ENCODE measurements at places on chromosomes 12 and 14.

DNA sequence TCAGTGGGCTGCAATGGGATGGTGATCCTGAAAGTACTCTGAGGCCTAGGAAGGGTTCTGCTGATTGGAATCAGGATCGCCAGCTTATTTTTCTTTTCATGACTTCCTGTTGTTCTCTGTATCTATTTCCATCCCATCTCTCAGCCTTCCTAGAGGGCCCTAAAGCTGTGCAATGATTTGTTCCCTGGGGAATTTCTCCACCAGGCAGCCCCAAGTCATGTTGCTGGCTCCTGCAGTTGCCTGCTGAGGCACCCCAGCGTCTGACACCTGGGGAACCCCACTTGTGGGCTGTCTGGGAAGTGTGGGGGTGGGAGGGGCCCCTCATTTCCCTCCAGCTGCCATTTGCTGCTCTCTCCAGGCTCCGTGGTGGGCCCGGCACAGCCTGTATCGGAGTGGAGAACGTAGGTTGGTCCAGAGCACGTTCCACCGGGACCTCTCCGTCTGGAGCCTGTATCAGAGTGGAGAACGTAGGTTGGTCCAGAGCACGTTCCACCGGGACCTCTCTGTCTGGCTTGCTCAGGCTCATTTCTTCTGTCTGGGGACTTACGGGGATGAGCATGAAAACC lies 138.3 kb downstream of the TSPAN9 start:
- DNase-seq, result no peak

GRCh38 chr12:54692353-54692752 lies 44.2 kb upstream of the DCD start:
- peak; percentile 79 for DNase-seq

DNA sequence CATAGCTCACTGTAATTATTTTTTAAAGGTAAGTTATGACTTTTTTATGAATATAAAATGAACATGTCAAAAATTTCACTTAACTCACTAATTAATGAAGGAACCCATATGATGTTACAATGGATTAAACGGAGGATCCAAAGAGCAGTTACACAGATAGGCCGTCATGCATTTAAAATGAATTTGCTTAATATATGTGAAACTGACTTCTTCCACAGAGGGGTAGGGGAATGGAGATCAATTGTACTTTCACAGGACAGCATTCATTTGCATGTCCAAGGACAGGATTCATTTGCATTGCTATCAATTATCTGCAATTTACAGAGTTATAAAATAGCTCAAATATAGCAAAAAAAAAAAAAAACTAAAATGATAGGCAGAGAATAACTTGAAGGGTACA lies 6.6 kb upstream of the CRY1 start:
- DNase-seq, result no peak

DNA sequence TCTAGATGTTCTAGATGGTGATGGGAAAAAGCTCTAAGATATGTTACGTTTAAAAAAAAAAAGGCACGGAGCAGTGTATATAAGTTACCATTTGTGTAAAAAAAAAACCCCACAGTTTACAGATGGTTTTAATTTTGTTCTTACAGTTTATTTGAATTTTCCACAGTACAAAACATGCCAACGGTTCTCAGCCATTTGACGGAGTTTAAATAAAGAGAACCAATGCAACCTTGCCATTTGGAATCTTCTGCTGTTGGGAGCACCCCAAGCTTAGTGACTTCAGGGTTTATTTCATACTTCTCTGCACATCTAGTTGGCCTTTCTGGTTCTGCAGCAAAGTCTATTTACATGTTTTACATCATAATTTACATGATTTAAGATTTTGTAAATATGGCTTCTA lies 7.7 kb upstream of the HPD start:
- no peak for DNase-seq

GRCh38 chr12:76307083-76307482 lies 41.1 kb downstream of the BBS10 start:
- DNase-seq, result peak; percentile 4

GRCh38 chr12:15546102-15546701 lies 223.9 kb downstream of the PTPRO start:
- peak; percentile 75 for DNase-seq

- no peak for DNase-seq
Measured at GRCh38 chr14:67357186-67357968, 2.2 kb downstream of the ATP6V1D start.

DNA sequence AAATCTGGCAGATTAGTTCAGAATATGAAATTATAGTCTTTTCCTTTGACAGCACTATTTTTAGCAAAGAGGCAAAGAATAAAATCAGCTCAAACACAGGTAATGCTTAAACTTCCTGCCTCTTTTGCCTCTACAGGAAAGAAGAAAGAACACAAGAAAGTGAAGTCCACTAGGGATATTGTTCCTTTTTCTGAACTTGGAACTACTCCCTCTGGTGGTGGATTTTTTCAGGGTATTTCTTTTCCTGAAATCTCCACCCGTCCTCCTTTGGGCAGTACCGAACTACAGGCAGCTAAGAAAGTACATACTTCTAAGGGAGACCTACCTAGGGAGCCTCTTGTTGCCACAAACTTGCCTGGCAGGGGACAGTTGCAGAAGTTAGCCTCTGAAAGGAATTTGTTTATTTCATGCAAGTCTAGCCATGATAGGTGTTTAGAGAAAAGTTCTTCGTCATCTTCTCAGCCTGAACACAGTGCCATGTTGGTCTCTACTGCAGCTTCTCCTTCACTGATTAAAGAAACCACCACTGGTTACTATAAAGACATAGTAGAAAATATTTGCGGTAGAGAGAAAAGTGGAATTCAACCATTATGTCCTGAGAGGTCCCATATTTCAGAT lies 17.4 kb downstream of the TMPO start:
- peak; percentile 61 for DNase-seq

DNA sequence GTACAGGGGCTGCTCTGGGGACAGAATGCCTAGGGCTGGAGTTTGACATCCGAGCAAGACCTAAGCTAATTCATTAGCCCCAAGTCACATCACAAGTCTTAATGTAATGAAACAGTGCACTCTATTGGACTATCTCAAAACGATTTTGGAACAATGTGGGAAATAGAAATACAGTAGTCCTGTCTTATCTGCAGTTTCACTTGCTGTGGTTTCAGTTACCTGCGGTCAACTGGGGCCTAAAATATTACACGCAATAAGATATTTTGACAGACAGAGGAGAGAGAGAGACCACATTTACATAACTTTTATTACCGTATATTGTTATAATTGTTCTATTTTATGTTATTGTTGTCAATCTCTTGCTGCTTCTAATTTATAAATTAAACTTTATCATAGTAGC lies 21.1 kb downstream of the MOAP1 start:
- peak; percentile 76 for DNase-seq

- DNase-seq, result no peak
Measured at GRCh38 chr12:28938581-28939235, 210.4 kb upstream of the FAR2 start.

DNA sequence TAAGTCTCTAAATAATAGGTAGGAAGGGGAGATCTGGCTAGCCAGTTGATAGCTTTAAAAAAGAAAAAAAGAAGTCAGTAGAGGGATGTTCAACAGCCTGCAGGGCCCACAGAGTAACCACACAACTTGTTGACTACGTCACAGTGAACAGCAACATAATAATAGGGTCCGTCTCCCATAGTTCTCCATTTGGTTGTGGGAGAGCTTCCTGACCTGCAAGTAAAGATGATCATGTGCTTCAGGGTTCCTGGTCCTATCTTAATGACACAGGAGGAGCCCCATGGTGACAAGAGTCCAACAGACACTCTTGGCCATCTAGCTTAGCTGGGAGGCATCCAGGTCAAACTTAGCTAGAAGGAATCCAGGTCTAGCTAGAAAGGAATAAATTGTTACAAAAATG lies 36.2 kb downstream of the FGD6 start:
- no peak for DNase-seq

GRCh38 chr12:45789025-45789424 lies 59.5 kb downstream of the ARID2 start:
- peak; percentile 58 for DNase-seq

GRCh38 chr12:46159309-46159901 lies 109.4 kb downstream of the SLC38A1 start:
- no peak for DNase-seq

DNA sequence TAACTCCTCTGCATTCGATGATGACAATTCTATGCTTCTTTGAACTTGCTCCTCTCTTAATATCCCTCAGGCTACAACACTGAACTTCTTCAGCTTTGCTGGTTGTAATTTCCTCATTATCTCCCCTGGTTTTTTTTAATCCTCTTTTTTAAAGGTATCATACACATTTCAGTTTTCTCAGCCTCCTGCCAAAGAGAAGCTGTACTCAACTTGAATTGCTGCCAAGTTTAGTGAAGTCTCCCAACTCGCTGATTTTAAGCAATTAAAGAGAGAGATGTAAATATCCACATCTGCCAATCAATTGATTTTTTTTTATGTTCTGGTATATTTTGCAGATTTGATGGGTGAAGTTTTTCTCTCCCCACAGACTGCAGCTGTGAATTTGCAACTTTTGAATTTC lies 817.8 kb downstream of the GALC start:
- DNase-seq, result no peak

- DNase-seq, result no peak
Measured at GRCh38 chr14:32306549-32306948, 22.5 kb upstream of the AKAP6 start.

DNA sequence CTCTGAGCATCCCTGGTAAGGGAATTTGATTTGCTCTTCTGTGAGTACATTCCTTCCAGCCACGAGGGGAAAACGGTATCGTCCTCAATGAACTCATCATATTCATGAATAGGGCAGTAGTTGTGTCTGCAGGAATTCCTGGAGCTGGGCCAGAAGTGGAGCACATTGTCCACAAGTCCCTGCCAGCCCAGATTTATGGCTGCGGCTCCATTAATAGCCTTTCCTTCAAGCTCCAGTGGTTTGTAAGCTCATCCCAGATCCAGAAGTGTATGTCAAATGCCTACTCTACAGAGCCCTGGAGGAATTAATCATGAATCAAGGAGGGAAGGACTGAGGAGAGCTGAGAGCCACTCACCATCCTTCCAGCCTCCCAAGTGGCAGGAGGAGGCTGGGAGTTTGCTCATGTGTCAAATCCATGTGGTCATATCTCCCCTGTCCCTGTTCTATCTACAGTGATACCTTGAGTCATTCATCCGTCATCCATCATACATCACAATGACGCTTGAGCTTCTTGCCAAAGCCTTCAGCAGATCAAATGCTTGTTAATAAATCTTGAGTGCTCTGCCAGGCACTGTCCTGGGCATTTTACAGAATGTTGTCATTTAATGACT lies 65.5 kb downstream of the SVOP start:
- no peak for DNase-seq

- DNase-seq, result no peak
Measured at GRCh38 chr12:98845957-98846356, 200.9 kb downstream of the APAF1 start.

DNA sequence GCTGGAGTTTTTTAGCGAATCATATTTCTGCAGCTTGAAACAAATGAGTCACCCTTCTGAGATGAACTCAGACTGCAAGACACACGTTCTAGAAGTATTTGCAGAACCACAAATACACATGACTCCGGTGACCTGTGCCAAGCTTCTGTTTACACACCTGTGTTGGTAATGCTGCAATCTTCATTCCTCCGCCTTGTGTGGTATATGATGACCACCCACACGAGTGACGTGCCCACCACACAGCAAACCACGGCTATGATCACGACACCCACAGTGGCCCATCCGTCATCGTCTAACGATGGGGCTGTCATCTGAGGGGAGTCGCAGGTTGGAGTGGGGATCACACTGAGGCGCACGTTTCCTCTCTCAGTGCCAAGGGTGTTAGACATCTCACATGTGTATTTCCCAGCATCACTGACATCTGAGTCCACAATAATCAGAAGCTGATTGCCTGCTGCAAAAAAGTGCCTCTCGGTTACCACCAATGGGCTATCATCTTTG lies 43.0 kb downstream of the LRIG3 start:
- DNase-seq, result no peak

DNA sequence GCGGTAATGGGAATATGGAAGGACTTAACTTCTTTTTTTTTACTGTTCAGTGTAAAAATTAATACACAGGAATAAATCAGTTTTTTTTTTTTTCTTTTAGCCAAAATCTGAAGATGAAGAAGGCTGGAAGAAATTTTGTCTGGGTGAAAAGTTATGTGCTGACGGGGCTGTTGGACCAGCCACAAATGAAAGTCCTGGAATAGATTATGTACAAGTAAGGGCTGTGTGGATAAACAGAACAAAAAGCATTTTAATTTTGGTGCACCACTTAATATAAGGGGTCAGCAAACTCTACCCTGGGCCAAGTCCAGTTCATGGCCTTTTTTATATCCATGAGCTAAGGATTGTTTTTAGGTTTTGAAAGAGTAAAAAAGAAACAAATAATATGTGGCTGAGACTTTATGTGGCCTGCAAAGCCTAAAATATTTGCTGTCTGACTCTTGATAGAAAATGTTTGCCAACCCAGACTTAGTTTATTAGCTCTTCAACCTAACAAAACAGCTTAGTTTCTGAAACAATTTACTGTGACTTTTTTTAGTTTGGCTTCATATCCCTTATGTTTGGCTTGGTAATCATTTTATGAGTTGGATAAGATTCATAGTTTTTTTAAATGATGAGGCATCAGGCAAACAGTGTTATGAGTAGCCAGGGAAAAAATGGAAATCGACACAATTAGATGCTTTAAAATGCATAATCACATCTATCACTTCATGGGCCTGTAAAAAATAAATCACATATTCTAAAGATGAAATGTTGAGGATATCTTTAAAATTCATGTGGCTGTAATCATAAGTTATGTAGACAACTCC lies 8.4 kb downstream of the GEMIN2 start:
- no peak for DNase-seq

- DNase-seq, result peak; percentile 75
Measured at GRCh38 chr14:68792979-68793733, at the start of gene ZFP36L1. Gene ZFP36L1, minus strand, starts transcription at chr14:68793067. Its CDS starts 129 bp downstream, at chr14:68792938.

- no peak for DNase-seq
Measured at GRCh38 chr12:75978677-75979076, 52.9 kb downstream of the PHLDA1 start.

DNA sequence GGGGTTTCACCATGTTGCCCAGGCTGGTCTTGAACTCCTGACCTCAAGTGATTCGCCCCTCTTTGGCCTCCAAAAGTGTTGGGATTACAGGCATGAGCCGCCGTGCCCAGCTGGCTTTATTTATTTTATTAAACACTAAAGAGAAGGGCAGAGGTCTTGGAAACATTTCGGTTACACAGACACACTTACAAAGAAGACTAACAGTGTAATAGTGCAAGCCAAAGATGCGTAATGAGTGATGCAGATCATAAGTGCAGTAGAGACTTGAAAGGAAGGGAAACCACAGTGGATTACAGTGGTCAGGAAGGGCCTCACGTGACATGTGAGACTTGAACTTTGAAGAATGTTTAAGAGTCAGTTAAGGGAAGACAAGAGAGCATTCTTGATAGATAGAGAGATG lies 33.9 kb upstream of the CDK17 start:
- peak; percentile 96 for DNase-seq

GRCh38 chr14:66944872-66945271 lies 244.4 kb upstream of the GARIN2 start:
- no peak for DNase-seq

- DNase-seq, result no peak
Measured at GRCh38 chr12:89454080-89454848, 70.3 kb downstream of the GALNT4 start.
